Upper lobe of left lung (tissue), 6 donors: ENCODE measurements at places on chromosomes 5 and 9. TPM values are rescaled to one million over a fixed set of nuclear protein-coding genes. Genes with fewer than 3 reads are reported as not detected.

GARIN3 gene
- not detected for total RNA-seq

LOX gene
- total RNA-seq = 22.7 TPM

GRCh38 chr5:123273984-123274383 lies 149.2 kb downstream of the CEP120 start:
- no peak for DNase-seq

DNA sequence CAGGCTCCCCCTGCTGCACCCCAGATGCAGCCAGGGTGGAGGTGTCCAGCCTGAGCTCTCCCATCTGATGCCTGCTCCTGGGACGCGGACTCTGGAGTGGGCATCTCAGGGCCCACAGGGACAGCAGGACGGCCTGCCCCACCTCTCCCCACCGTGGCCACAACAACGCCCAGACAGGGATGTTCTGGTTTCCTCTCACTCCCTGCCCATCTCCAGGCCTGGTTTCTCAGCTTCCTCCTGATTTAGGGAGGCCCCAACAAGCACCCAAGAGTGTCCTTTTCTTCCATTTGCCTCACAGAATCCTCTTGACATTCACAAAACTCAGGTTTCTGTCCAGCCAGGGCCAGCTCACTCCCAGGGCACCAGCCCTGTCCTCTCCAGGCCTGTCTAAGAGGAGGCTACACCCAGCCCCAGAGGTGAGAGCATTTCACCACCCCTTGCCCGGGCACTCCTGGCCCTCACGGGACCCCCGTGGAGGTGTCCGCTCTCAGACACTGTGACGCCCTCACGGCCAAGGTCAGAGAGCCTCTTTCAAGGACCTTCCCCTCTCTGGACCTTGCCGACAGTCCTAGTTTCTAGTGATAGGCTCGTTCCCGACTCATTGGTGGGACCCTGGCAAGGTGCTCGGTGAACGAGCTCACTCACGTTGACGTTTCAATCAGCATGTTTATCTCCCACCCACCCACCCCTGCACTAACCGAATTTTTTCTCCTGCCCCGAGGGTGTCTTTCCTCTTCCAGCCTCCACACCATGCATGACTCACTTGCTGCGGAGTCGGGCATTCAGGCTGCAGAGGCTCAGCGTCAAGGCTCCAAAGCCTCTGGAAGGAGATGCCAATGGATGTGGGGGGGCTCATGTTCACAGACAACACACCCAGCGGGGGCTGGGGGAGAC lies 62.0 kb upstream of the UNC5A start:
- DNase-seq = peak; percentile 12

DNA sequence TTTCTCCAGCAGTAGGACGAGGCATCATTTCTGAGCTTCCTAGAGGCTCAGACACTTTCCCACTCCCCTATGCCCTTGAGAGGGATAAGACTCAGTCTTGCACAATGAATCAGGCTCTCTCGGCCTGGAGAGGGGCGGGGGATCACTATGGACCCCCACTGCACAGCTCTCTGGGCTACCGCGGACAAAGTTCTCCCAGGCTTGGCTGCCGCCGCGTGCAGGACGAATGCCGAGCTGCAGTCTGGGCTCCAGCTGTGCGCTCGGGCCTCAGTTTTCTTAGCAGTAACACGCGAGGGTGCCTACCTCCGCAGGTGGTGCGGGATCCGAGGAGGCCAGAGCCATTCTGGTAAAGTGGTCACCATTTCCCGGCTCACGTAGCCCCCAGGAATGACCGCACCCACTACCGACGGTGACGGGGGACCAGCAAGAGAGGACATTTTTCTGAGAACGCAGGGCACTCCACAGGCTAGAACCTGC lies 3.4 kb upstream of the MYORG start:
- DNase-seq = peak; percentile 82

- no peak for DNase-seq
Measured at GRCh38 chr5:5220901-5221631, 80.9 kb downstream of the ADAMTS16 start.
